ENCODE measurements at places on chromosomes 5 and 9. TPM values are rescaled to one million over a fixed set of nuclear protein-coding genes. Genes with fewer than 3 reads are reported as not detected.

BARX1 gene
- not detected for total RNA-seq

DNA sequence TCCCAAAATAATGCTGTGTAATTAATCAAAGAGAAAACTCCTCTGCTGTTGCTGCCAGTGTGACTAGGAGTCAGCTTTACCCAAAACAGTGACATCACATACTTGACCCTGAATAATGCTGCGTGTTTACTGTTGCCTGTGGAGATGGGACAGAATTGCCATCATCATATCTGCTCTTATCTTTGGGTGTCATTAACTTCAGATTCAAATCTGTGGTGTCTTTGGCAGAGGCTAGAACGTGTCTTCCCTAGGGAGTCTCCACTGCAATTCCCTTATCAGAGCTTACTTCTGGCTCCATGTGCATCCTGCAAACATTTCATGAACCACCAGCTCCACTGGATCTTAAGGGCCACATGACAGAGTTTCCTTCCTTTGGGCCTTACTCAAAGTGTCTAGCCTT, 88.9 kb upstream of the MRPS30 start:
- H3K4me1 ChIP-seq, result no peaks in the 10 kb centered on the region
- no peak overlapping the region for H3K4me3 ChIP-seq
- H3K27me3 ChIP-seq, result no peaks in the 10 kb centered on the region
- DNase-seq, result no peak
- no peak overlapping the region for H3K27ac ChIP-seq

GRCh38 chr9:90029386-90029785, 424.6 kb downstream of the GADD45G start:
- H3K4me3 ChIP-seq, result no peak overlapping the region
- H3K27me3 ChIP-seq, result peaks cover 21% of the 10 kb centered on the region
- no peaks in the 10 kb centered on the region for H3K36me3 ChIP-seq
- H3K4me1 ChIP-seq, result no peaks in the 10 kb centered on the region
- no peak overlapping the region for H3K27ac ChIP-seq

DNA sequence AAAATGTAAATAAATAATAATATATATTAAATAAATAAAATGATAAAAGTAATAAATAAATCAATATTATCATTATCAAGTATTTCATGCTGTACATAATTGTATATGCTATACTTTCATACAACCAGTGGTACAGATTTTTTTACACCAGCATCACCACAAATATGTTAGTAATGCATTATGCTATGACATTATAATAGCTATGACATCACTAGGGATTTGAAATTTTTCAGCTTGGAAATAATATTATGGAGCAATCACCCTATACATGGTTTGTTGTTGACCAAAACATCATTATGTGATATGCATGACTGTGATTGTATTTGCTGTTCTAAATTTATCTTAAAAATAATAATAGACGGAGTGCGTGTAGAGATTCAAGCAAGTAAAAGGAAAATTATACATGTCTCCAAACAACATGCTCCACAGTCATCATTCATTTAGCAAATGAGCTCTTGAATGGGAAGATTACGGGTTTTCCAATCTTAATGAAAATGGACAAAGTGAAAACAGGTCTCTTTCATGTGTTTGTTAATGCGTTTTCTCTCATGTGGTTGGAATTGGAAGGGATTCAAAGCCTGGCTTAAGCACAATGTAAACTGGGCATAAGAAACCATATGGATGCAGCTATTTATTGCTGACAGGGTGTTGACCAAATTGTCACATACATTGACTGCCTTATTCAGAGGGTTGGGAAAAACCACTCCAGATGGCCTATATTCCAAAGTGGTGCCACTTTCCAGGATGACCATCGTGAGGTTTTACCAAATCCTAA, 643.0 kb upstream of the RGMB start:
- H3K27me3 ChIP-seq, result no peaks in the 10 kb centered on the region
- H3K4me1 ChIP-seq, result no peaks in the 10 kb centered on the region
- no peak overlapping the region for H3K4me3 ChIP-seq
- H3K36me3 ChIP-seq, result no peaks in the 10 kb centered on the region
- DNase-seq, result no peak
- H3K27ac ChIP-seq, result no peak overlapping the region

DNA sequence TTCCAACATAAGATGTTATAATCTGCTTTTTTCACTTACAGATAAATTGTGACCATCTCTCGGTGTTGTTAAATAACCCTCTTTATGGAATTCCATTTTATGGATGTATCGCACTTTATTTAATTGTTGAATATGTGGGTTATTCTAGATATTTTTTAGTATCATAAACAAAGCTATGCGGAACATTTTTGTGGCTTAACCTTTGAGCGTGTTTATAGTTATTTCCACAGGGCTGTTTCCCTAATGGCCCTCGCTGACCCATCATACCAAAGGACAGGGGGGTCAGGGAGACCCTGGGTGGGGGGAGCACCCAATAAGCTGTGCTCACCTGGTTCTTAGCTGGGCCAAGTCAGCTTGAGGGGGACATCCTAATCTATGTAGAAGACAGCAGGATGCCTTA, 65.3 kb downstream of the NDST1 start:
- H3K4me3 ChIP-seq, result no peak overlapping the region
- H3K4me1 ChIP-seq, result no peaks in the 10 kb centered on the region
- no peak overlapping the region for H3K27ac ChIP-seq
- no peaks in the 10 kb centered on the region for H3K36me3 ChIP-seq
- peaks cover 4% of the 10 kb centered on the region for H3K27me3 ChIP-seq

DNA sequence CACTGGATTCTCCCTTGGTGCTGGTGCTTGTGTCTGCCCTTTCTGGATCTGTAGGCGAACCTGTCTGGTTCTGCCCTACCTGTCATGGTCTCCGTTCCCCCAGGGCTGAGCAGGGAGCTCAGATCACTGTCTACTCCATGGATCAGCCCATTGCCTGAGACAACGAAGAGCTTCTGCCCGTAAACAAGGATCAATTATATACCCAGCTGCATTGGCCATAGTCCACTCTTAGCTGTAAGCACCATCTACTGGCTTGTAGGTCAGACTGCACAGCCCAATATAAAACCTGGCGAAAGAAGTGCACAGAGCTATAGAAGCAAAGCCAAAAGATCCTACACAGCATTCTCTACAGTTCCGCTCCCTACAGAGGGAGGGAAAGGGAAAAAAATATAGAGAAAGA, 181.5 kb upstream of the RPS23 start:
- H3K4me3 ChIP-seq, result no peak overlapping the region
- no peaks in the 10 kb centered on the region for H3K36me3 ChIP-seq
- DNase-seq, result no peak
- no peaks in the 10 kb centered on the region for H3K27me3 ChIP-seq
- H3K4me1 ChIP-seq, result no peaks in the 10 kb centered on the region

DNA sequence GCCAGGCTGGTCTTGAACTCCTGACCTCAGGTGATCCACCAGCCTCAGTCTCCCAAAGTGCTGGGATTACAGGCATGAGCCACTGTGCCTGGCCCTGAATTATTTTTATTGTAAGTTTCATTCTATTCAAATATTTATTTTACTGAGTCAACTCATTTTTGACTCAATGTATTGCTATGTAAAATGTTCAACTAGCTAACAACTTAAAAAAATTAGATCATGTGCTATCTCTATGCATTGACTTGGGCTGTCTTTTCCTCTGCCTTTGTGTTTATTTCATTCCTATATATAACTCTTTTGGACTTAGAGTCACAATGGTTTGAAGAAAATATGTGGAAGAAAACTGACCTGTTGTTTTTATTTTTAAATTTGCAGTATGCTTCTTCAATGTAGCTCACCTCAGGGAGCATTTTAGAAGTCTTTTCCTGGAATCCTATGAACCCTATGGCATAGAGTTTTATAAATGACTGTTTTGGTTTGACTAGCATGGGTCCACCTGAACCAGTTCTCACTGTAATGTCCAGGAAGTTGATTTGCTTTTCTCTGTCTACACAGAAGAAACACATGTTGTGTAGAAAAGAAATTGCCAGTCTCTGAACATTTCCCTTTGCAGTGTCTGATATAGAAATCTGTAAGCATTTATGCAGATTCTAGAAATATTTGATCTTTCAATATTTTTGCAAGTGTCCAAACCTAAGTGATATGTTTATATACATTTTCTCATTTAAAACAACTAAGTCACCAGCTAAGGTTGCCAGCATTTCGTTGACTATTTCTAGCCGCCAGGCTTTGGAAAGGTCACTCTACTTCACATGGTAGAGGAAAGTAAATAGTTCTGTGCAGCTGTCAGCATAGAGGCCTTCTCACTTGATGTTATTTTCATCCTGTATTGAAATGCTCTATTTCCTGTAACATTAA, 138.8 kb downstream of the PCSK1 start:
- H3K27me3 ChIP-seq, result no peaks in the 10 kb centered on the region
- H3K4me3 ChIP-seq, result no peak overlapping the region
- H3K36me3 ChIP-seq, result no peaks in the 10 kb centered on the region

GRCh38 chr9:122332083-122332482, 38.7 kb upstream of the PTGS1 start:
- H3K4me1 ChIP-seq, result no peaks in the 10 kb centered on the region
- H3K4me3 ChIP-seq, result no peak overlapping the region
- no peaks in the 10 kb centered on the region for H3K36me3 ChIP-seq
- no peaks in the 10 kb centered on the region for H3K27me3 ChIP-seq

GRCh38 chr5:6682239-6682638, 31.0 kb upstream of the TENT4A start:
- no peaks in the 10 kb centered on the region for H3K36me3 ChIP-seq
- H3K27me3 ChIP-seq, result peaks cover 16% of the 10 kb centered on the region
- no peak for DNase-seq

Measured in activated CD8-positive, alpha-beta T cell treated with anti-CD3 and anti-CD28 coated beads, Interleukin-2, amount 10 ng/mL, durations not matched to agents 7 days and 5 days (primary cell).